ENCODE measurements at places on chromosomes 7 and 10. TPM values are rescaled to one million over a fixed set of nuclear protein-coding genes. Genes with fewer than 3 reads are reported as not detected.

DNA sequence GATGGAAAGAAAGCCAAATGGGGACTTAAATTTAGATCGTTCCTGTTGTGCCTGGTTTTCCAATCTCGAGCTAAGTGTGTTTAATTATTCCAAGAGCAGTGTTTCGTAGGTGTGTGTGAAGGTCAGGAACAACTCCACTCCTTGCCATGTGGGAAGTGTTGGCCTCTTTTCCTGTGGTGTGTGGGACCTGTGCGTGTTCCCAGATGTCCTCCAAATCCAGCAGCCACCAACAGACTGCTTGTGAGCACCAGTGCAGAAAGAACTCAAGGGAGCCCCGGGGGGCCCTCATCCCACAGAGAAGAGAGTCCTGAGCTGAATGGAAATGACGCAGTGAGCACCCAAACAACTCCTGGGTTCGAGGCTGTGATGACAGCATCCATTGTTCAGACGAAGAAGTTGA lies 227.7 kb downstream of the TMEM178B start:
- H3K36me3 ChIP-seq, result no peaks in the 10 kb centered on the region
- H3K27me3 ChIP-seq, result no peaks in the 10 kb centered on the region
- H3K4me3 ChIP-seq, result no peak overlapping the region
- H3K4me1 ChIP-seq, result no peaks in the 10 kb centered on the region
- H3K27ac ChIP-seq, result no peak overlapping the region
- no peak for DNase-seq

DNA sequence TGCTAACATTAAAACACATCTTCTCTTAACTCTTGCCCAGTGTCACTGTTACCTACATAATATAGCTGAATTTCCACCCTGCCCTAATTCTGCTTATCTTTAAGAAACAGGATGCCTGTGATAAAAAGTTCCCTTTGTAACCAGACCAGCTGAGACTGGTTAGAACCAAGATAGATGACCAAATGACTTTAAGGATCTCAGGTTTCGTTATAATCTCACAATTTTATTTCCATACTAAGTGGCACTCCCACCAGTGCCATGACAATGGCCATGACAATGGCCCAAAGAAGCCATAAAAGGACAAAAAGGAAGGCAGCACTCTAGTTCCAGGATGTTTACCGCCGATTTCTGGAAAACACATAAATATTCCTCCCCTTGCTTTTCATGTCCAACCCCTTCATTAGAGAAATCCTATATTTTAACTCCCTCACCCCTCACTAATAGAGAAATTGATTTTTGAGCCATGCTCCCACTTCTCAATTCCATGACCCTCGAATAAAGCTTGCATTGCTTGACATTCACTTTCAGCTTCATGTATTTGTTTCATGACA lies 126.1 kb downstream of the ELAPOR2 start:
- no peaks in the 10 kb centered on the region for H3K27me3 ChIP-seq
- no peaks in the 10 kb centered on the region for H3K4me1 ChIP-seq
- peaks cover 27% of the 10 kb centered on the region for H3K36me3 ChIP-seq
- H3K27ac ChIP-seq, result no peak overlapping the region

DNA sequence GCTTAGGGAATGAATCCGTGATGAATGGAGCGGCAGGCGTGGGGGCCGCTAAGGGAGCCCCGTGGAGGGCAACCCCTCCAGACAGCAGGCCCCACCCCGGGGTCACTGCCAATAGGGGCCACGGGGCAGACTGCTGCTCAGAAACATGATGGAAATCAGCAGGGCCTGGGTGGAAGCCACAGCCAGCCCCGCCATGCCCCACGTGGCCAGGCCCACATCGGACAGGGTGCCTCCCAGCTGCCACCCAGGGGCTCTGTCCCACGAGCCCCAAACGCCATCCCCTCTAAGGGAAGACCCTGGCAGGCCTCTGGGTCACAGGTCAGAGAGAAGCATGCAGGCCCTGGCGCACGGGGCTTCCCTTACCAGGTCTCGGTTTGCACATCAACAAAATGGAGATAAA lies 28.4 kb downstream of the TNRC18 start:
- no peak for DNase-seq
- peaks cover 12% of the 10 kb centered on the region for H3K36me3 ChIP-seq
- peaks cover 5% of the 10 kb centered on the region for H3K4me1 ChIP-seq

DNA sequence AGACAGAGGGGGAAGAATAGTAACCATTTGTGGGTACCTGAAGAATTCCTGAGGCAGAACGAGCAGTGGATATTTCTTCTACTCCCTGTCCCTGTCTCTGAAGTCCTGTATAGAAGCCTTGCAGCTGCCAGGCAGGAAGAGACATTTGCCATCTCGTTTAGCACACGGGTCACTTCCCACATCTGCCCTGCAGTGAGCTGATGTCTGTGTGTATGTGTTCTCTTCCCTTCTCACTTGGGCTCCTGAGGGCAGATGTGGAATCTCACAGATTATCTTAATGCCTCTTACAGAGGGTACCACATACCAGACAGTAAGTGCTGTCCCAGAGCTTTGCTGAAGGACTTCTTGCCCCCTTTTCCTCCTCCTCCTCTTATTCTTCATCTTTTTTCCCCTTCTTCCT lies 14.1 kb upstream of the TRPV6 start:
- no peak for DNase-seq
- no peak overlapping the region for H3K27ac ChIP-seq
- H3K27me3 ChIP-seq, result peaks cover 3% of the 10 kb centered on the region

- DNase-seq, result no peak
- H3K4me1 ChIP-seq, result peaks cover 11% of the 10 kb centered on the region
- no peaks in the 10 kb centered on the region for H3K36me3 ChIP-seq
- peak overlapping the region; percentile 13 for H3K4me3 ChIP-seq
- H3K27me3 ChIP-seq, result peaks cover 10% of the 10 kb centered on the region
- peak overlapping the region; percentile 7 for H3K27ac ChIP-seq
Measured at GRCh38 chr7:48147078-48147591, 24.1 kb upstream of the ABCA13 start.

- H3K27ac ChIP-seq, result peak overlapping the region; percentile 74
- no peak overlapping the region for H3K4me3 ChIP-seq
- H3K4me1 ChIP-seq, result peaks cover 69% of the 10 kb centered on the region
- DNase-seq, result no peak
Measured at GRCh38 chr10:619710-620109, 69.8 kb downstream of the DIP2C start.

- H3K36me3 ChIP-seq, result no peaks in the 10 kb centered on the region
- H3K4me1 ChIP-seq, result no peaks in the 10 kb centered on the region
- H3K27me3 ChIP-seq, result peaks cover 20% of the 10 kb centered on the region
Measured at GRCh38 chr10:84256510-84257342, 11.9 kb downstream of the RGR start.

- H3K4me1 ChIP-seq, result no peaks in the 10 kb centered on the region
- H3K27me3 ChIP-seq, result peaks cover 7% of the 10 kb centered on the region
- H3K36me3 ChIP-seq, result no peaks in the 10 kb centered on the region
- no peak overlapping the region for H3K4me3 ChIP-seq
- no peak for DNase-seq
Measured at GRCh38 chr7:98079891-98080648, 26.6 kb upstream of the LMTK2 start.

GRCh38 chr10:12711350-12711708 lies 290.2 kb downstream of the CCDC3 start:
- H3K27ac ChIP-seq, result peak overlapping the region; percentile 31
- H3K27me3 ChIP-seq, result no peaks in the 10 kb centered on the region
- no peaks in the 10 kb centered on the region for H3K36me3 ChIP-seq
- DNase-seq, result no peak
- peaks cover 38% of the 10 kb centered on the region for H3K4me1 ChIP-seq

The TMEM270 gene
- not detected for total RNA-seq

The ANKRD1 gene
- total RNA-seq, result 2.1 TPM
